Sciatic nerve (tissue), 2 donors: ENCODE measurements at places on chromosomes 1 and 21. TPM values are rescaled to one million over a fixed set of nuclear protein-coding genes. Genes with fewer than 3 reads are reported as not detected.

FMO5 gene
- total RNA-seq, result 3.3 TPM

ACTL8 gene
- not detected for total RNA-seq

MRPL24 gene
- total RNA-seq, result 59.5 TPM

CADM3 gene
- total RNA-seq, result 207 TPM

TMEM61 gene
- not detected for total RNA-seq

DNM3 gene
- 16.4 TPM for total RNA-seq

GRIK1 gene
- 4.6 TPM for total RNA-seq

MIXL1 gene
- not detected for total RNA-seq

TNFAIP8L2 gene
- total RNA-seq, result 3.9 TPM

C4BPB gene
- total RNA-seq, result 1.8 TPM

PLEKHO1 gene
- total RNA-seq, result 53.4 TPM

PLA2G2D gene
- not detected for total RNA-seq

OR2L8 gene
- total RNA-seq, result 0.53 TPM

CD101 gene
- 1.0 TPM for total RNA-seq

FMO2 gene
- total RNA-seq, result 58.3 TPM

SEC16B gene
- total RNA-seq, result 4.8 TPM

ACTN2 gene
- total RNA-seq, result 0.58 TPM

KRTAP21-2 gene
- total RNA-seq, result not detected

USH2A gene
- 0.04 TPM for total RNA-seq

TLCD4 gene
- total RNA-seq, result 27.9 TPM

ARHGEF10L gene
- total RNA-seq, result 34.3 TPM

TTC24 gene
- total RNA-seq, result not detected

NPHS2 gene
- not detected for total RNA-seq

LCE1F gene
- total RNA-seq, result not detected

TNFRSF8 gene
- 5.2 TPM for total RNA-seq

DIP2A gene
- 73.7 TPM for total RNA-seq

C1orf159 gene
- 12.0 TPM for total RNA-seq

IPP gene
- total RNA-seq, result 25.0 TPM

HEATR1 gene
- 33.7 TPM for total RNA-seq

SPRR4 gene
- total RNA-seq, result not detected

KIAA0040 gene
- total RNA-seq, result 16.8 TPM

TNNT2 gene
- 63.7 TPM for total RNA-seq

OR6Y1 gene
- not detected for total RNA-seq

SPRR3 gene
- total RNA-seq, result 0.45 TPM

DCST1 gene
- 0.31 TPM for total RNA-seq

SPRR1A gene
- not detected for total RNA-seq

KRTAP6-2 gene
- not detected for total RNA-seq

MPZ gene
- 4,832 TPM for total RNA-seq
